Stimulated activated CD4-positive, alpha-beta T cell treated with anti-CD3 and anti-CD28 coated beads, Interleukin-1b, Interleukin-23, amount 100 ng/mL, for 48 hours (primary cell): ENCODE measurements at places on chromosomes 11 and 22.

DNA sequence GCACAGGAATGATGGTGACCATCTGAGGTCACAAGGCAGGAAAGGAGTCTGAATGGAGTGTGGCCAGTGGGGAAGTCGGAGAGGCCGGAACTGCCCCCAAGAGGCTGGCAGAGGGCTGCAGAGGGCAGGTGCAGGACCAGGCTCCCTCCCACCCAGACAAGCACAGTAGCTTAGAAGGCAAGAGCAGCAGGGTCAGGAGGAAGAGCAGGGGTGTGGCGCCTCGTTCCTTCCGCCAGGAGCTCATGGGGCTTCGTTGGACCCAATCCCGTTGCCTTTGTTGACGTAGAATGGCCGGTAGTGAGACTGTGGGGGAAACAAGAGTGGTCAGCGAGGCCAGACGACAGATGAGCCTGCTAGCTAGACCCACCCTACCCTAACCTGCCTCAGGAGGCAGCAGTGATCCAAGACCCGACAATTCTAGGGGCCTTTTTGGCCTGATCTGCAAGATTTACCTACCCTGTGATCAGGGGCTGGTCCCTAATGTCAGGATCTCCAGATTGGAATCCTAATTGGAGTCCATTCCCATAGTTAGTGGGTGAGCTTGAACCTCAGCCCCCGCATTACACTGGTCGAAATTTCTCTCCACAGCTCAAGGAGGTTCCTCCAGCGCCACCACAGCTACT, 25.6 kb downstream of the TRIM29 start:
- DNase-seq = no peak

- no peak for DNase-seq
These were observed 17.3 kb downstream of the MED17 start for GRCh38 chr11:93801366-93801765.

DNA sequence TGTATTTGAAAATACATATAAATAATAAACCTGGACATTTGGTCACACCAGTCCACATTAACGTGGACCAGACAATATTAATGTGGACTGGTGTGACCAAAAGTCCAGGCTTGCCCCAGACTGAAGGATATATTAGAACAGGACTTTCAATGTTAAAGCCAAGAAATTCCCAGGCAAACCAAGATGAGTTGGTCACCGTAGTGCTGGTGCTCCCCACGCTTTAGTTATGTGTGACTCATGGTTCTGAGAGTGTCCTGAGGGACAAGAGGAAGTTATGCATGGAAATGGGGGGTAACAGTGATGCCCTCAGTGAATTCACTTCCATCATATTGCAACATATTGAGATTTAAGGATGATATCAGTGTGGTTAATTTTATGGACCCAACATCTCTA, 31.4 kb downstream of the POU2AF1 start:
- no peak for DNase-seq

DNA sequence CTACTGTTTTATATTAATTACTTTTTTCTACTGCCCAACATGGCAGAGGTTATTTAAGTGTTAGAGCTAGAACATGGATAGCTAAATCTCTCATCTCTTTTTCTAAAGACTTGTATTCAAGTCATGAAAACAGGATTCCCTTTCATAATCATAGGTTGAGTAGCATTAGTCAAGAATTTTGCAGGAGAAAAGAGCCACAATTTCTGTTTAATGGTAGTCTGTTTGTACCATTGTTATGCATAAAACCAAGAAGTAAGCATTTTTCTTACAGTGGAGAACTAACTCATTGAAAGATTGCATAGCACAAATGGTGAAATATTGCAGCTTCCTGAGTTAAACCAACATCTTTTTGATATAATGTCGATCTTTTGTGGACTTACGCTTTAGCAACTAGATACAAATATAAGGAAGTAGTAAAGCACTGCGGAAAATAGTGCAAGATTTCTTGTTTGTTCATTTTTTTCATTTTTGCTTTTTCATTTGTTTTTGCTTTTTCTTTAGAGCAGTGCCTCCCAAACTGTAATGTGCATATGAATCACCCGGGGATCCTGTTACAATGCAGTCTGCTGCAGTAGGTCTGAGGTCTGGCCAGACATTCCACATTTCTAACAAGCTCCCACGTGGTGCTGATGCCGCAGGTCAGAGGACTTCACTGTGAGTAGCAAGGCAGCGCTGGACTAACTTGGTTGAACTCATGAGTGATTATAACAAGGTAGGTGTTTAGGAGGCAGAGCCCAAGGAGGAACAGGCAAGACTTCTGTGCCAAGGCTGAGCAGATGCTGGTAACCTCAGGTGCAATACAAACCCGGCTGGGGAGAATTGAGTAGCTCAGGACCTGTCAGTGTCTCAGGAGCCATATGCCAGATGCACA, 4.6 kb downstream of the ETS1 start:
- peak; percentile 8 for DNase-seq

DNA sequence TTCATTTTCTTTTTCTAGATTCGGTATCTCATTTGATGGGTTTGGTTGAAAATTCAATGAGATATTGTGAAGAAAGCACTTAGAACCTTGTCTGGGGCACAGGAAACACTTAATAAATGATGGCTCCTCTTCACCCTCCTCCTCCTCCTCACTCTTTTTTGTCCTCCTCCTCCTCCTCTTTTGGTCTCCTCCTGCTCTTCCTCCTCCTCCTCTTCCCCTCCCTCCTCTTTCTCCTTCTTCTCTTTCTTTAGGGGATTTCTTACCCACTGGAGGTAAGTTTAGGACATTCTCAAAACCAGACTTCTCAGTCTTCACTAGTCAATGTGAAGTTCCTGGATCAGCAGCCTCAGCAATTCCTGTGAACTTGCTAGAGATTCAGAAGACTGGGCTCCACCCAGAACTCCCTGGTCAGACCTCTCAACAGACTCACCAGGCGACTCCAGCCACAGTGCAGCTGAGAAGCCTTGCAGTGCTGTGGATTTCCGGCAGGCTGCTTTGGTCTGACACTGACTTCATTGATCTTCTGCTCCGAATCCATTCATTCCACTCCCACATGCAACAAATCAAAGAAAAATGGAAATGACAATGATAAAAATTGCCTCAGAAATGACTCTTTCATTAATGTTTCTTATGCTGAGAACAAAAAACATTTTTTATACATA, 368.6 kb upstream of the B3GAT1 start:
- DNase-seq = no peak

DNA sequence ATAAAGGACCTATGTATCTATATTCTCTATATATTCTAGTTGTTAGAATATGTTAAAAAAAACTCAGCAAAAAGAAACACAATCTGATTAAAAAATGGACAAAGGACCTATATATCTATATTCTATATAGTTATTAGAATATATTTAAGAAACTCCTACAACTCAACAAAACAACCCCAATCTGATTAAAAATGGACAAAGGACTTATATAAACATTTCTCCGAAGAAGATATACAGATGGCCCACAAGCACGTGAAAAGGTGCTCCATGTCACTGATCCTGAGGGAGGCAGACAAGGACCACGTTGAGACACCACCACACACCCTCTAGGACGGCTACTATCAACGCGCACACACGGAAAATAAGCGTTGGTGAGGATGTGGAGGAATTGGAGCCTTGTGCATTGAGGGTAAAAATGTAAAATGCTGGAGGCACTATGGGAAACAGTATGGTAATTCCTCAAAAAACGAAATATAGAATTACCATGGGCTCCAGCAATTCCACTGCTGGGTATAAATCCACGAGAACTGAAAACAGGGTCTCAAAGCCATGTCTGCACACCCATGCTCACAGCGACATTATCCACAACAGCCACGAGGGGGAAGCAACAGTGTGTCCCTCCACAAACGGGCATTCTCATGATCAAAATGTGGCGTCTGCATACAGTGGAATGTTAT, 22.7 kb downstream of the YPEL1 start:
- DNase-seq = peak; percentile 55

- no peak for DNase-seq
These were observed 122.4 kb downstream of the FEZ1 start for GRCh38 chr11:125373426-125374391.

- no peak for DNase-seq
These were observed 159.0 kb upstream of the ZC3H12C start for GRCh38 chr11:109934151-109934550.

- DNase-seq = no peak
These were observed 25.3 kb downstream of the SLC25A18 start for GRCh38 chr22:17588606-17589005.

DNA sequence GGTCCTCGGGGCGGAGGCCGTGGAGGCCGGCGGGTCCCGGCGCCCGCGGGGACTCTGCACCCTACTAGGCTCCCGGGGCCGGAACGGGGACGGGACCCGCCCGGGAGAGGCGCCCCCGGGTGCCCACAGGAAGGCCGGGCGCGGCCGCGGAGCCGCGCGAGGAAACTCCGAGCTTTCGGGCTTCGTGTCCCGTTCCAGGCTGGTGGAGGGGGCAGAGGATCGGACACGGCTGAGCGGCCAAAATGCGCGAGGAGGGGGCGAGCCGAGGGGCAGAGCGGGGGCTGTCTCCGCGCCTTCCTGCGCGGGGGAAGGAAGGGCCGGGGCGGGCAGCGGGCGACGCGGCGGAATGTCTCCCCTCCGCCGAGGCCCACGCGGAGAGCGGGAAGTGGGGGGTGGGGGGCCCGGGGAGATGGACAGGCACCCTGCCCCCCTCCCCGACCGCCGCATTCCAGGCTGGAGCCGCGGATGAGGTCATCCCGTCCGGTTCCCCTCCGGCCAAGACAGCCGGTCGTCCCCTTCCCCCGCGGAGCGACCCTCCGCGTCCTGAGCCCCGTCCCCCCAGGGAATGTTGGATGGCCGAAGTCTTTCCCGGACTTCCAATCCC, 430 bp downstream of the CDC42EP1 start:
- no peak for DNase-seq

DNA sequence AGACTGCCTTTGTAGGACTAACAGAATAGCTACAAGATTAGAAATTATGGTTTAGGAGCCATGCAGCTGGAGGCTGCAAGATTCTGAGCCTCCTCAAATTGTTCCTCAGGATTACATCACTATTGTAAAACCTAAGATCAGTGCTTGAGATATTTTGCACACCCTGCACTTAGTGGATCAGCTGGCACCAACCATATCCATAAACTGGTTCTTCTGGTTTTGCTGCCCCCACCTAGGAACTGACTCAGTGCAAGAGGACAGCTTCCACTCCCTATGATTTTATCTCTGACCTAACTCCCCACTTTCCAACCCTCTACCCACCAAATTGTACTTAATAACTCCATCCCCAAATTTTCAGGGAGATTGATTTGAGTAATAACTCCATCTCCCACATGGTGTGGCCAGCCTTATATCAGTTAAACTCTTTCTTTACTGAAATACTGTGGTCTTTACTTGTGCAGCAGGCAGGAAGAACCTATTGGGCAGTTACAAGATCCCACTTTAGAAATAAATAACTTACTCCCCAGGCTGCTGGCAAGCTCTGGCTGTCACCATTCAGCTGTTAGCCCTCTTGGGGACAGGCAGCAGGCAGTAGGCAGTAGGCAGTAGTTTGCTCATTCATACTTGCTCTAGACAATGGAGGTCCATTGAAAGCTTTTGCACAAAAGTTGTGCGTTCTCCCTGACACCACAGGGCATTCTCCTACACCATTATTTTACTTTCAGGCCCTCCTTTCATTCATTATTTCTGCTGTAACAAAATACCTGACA, 119.0 kb downstream of the SLC17A6 start:
- DNase-seq = no peak

- DNase-seq = no peak
These were observed 44.3 kb downstream of the BLID start for GRCh38 chr11:122071709-122072202.

- DNase-seq = no peak
These were observed 8.1 kb downstream of the ARHGAP8 start for GRCh38 chr22:44760476-44760875.
